ENCODE measurements at places on chromosomes 5 and 9. TPM values are rescaled to one million over a fixed set of nuclear protein-coding genes. Genes with fewer than 3 reads are reported as not detected.

Gene AQP7
- not detected for total RNA-seq

Gene GLIPR2
- 5.1 TPM for total RNA-seq

Gene ZDHHC11
- 21.8 TPM for total RNA-seq

Gene FGD3
- total RNA-seq: 2.0 TPM

Gene PDE4D
- 4.7 TPM for total RNA-seq

Gene NFX1
- total RNA-seq: 29.7 TPM

Gene NOTCH1
- total RNA-seq: 97.2 TPM

Gene ZNF483
- total RNA-seq: 84.5 TPM

Gene KCNV2
- total RNA-seq: not detected

- DNase-seq: peak; percentile 29
Measured at GRCh38 chr5:74251141-74252035, 389.1 kb downstream of the ENC1 start.

DNA sequence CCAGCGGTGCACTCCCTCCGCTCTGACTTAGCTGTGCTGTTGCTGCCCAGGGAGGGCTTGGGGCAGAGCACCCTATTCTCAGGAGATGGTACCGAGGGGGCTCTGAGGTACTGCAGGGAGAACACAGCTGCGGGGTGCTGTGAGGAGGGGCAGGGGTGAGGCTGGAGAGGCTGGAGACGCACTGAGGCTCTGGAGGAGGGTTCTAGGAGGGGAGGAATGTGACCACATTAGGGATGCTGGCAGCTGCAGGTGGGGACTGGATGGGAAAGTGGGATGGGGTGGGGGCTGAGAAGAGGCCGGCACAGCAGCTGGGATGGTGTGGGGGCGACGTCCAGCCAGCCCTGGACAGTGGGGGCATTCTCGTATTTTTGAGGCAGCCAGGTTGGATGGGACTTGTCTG is 20.9 kb downstream of the NCS1 start:
- DNase-seq: peak; percentile 50

DNA sequence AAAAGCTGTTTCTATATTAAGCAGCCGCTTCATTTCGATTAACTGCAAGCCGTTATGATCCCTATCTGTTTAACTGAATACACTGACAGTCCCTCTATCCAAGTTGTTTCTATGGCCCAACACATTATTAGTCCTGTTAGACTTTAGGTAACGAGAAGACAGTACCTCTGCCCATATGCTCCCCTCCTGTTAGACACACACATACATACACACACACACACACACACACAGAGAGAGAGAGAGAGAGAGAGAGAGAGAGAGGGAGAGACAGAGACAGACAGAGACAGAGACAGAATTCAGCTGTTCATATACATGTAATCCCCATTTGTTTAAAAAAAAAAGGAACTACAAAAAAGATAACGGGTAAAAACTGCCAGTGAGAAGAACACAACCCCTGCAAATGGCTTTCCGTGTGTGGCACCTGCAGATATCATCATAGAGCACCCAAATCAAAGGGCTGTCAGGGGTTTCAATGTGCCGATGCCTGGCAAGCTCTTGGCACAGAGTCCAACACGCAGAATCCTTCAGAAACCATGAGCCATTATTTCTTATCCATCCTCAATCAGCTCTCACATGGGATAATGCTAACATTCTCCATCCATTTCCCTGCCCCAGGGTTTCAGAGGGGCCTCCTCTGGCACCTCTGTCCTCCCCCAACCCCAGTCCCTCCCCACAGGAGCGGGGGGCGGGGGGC is 144.0 kb downstream of the MYO10 start:
- no peak for DNase-seq

GRCh38 chr5:106106384-106106783 is 1564.4 kb downstream of the EFNA5 start:
- DNase-seq: no peak

GRCh38 chr5:149337736-149338135 is 7.6 kb upstream of the GRPEL2 start:
- no peak for DNase-seq

DNA sequence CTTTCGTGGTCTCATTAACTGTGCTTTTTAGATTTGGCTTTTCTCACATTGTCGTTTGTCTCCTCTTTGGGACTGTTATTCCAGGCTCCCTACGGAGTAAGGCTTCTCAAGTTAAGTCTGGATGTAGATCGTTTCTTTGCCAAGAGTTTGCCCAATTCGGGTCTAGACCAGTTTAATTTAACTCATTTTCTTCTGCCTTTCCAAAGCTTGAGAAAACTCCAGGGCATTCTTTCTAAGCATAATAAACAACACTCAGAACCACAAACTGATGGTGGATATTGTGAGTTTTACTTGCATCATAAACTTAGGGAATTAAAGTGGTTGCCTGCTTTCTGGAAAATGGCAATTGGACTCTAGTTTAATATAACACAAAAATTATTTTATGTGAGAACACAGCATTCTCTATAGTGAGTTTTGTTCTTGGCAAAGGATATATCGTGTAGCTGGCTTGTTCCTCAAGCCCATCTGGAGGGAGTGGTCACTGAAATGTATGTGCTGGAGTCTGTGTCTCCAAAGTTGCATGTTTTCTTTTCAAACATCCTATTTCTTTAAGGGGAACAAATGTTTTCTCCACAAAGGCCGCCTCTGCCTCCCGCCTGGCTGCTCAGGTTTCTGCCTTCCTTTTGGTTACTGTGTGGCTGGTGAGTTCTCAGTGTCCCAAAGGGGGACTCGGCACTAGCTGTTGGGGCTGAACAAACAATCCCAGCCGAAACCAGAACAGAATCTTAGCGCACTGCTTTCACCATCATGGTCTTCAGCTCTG is 211.3 kb upstream of the FBN2 start:
- DNase-seq: no peak

DNA sequence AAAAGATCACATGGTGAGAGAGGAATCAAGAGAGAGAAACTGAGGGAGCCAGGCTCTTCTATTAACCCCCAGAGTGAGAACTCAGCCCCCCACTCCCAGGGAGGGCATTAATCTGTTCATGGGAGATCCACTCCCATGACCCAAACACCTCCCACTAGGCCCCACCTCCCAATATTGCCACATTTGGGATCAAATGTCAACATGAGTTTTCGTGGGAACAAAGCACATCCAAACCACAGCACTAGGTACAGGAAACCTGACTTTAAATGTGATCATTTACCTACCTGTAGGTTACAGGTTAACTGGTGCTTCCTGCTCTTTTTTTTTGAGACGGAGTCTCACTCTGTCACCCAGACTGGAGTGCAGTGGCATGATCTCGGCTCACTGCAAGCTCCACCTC is 16.9 kb downstream of the NNT start:
- DNase-seq: no peak

All from GM23338 (cell line).